Dermis blood vessel endothelial cell (primary cell): ENCODE measurements at places on chromosomes 5 and 9. TPM values are rescaled to one million over a fixed set of nuclear protein-coding genes. Genes with fewer than 3 reads are reported as not detected.

DNA sequence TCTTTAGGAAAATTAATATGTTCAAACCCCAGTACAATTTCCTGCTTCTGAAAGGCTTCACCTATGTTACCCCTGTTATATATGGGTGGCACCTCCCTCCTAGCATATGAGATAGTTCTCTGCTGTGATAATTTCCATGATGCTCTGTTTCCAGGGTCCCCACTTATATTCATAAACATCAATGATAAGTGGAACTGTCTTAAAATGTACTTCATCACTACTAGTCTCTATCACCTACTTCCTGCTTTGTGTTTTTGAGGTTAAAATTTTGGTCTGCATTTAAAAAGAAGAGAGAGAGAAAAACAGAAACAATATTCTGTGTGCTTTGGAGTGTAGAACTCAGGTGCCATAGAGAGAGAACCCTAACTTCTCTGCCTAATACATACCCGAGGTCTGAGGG, 234.7 kb downstream of the HTR1A start:
- DNase-seq = no peak

- DNase-seq = peak; percentile 82
Measured at GRCh38 chr9:110066929-110067716, 140.8 kb downstream of the C9orf152 start.

- no peak for DNase-seq
Measured at GRCh38 chr9:14401911-14402310, 88.0 kb upstream of the NFIB start.

- DNase-seq = no peak
Measured at GRCh38 chr9:126248680-126249079, 77.9 kb upstream of the MVB12B start.

DNA sequence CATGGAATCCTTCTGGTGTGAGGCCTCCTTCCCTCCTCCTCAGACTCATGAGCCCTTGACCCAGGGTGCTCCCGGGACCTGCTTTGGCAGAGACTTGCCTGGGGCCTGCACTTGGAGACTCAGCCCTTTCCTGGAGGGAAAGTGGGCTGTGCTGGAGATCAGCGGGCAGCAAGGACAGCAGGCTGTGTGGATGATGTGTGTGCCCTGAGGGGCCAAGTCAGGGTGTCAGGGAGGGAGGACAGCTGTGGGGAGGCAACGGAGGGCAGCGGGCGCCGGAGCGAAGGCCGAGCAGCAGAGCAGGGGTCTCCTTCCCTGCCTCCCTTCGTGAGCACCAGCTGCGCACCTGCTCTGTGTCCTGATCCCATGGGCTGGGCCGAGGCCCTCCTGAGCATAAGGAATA, 6.1 kb upstream of the CSF2 start:
- DNase-seq = no peak

GRCh38 chr5:99023330-99023729, 94.5 kb upstream of the CHD1 start:
- DNase-seq = no peak

DNA sequence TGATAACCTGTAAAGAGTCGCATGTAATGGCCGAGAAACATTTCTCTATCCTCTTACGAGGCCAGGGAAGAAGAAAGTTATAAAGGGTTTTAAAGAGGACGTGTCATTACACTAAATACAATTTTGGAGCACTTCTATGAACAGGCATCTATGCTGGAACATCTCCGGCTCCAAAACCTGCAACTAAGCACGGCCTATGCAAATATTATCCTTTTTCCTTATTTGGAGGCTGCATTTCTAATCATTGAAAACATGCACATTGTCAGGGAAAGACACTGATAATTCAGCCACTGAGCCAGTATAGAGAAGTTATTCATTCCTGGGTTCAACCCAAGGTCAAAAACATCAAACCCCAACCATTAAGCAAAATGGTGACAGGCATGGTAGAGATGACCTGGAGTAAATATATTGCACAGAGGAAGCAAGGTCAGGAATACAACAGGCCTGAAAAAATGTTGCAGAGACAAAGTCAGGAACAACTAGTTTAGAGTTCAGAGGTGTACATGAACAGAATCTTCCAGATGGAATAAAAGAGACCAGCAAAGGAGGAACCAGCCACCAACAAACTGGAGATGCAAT, 674.1 kb downstream of the NR2F1-AS1 start:
- DNase-seq = no peak

DNA sequence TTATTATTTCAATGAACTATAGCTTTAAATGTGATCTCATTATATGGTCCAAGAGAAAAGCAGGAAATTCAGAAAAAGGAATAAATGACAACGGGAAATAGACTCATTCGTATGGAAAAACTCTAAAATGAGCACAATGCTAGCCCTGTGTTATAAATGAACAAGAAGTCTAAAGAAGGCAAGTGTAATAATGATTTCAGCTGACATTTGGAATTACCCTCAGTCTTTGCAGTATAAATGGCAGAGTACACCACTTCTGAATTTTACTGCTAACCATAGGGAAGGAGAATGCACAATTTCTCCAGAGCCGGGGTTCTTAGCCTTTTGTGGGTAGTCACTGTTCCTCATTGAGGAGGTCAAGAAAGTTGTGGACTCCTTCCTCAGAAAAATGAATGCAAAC, 93.1 kb downstream of the ANKRD55 start:
- peak; percentile 83 for DNase-seq

DNA sequence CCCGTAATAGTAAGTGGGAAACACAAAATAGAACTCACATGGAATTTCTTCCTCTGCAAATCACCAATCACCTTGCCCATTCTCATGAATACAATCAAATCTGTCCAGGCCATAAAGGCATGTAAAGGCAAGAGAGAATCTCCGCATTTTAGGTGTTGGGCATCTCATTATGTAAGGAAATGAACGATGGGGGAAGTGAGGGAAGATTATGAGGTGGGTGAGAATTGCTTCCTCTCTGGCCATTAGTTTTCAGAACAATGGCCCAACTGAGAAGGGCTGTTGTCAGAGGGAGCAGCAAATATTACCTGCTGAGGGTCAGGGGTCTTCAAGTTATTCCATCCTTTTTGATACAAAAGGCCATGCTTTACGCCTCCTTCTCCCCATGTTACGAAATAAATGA, 455.1 kb downstream of the ARHGEF28 start:
- DNase-seq = no peak

DNA sequence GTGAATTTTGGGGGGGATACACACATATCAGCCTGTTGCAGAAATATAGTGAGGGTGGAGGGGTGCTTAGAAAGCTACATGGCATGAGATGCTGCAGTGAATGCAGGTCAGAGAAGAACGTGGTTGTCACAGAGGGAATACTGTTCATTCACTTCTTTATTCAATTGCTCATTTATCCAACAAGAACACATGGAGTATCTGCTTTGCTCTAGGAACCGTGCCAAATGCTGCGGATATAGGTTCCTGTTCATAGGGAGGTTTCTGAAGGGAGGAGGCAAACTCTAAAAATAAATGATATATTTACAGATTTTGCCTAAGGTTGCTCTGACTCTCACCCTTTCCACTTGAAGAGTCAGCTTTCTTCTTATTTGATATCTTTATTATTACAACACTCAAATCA, 444.3 kb upstream of the CLINT1 start:
- no peak for DNase-seq

- DNase-seq = no peak
Measured at GRCh38 chr5:174837919-174838902, 113.8 kb downstream of the MSX2 start.

- peak; percentile 80 for DNase-seq
Measured at GRCh38 chr9:107548298-107549142, 59.0 kb upstream of the KLF4 start.

DNA sequence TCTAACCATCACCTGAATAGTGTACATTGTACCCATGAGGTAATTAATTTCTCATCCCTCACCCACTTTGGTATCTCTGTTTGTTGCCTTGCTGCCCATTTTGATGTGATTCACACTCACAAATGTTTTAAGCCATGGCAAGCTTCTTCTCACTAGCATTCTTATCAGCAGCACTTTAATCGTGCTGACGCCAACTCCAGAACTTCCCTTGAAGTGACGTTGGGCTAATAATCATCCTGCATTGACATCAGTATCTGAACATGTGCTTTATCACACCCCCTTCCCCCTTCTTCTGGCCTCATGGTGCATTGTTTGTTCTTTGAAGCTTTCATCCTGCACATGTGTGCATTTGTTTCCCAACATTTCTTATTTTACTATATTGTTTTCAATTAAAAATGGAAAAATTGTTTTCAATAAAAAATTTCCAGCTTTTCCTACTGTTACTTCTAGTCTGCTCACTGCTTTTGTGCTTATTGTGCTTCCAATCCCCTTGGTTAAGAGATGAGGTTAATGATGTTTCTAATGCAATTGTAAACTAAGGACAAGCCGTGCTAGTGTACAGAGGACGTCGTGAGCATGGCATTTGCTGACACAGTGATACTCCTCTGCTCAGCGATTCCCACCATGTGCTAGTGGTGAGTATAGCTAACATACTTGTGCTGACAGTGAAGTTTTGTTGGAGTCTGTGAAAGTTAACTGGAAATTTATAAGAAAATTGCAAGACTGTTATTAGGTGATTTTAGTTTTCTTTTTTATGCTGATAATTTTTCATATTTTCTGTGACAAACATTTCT, 238.5 kb downstream of the KDM4C start:
- no peak for DNase-seq

- no peak for DNase-seq
Measured at GRCh38 chr9:99106044-99106375, 1.1 kb downstream of the TGFBR1 start.

DNA sequence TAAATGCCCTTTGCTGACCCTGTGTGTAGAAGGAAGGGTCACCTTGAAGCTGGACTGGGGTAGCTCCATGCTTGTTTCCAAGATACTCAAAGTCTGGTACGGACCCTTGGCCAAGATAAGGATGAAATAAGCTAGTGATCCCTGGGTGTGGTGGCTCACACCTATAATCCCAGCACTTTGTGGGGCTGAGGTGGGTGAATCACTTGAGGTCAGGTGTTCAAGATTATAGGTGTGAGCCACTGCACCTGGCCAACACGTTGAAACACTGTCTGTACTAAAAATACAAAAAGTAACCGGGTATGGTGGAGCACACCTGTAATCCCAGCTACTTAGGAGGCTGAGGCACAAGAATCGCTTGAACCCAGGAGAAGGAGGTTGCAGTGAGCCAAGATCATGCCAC, 33.3 kb downstream of the ACOT12 start:
- DNase-seq = no peak

GRCh38 chr9:125805057-125805456, 57.9 kb downstream of the PBX3 start:
- no peak for DNase-seq

- DNase-seq = no peak
Measured at GRCh38 chr5:148760945-148761638, 65.3 kb upstream of the ADRB2 start.

DNA sequence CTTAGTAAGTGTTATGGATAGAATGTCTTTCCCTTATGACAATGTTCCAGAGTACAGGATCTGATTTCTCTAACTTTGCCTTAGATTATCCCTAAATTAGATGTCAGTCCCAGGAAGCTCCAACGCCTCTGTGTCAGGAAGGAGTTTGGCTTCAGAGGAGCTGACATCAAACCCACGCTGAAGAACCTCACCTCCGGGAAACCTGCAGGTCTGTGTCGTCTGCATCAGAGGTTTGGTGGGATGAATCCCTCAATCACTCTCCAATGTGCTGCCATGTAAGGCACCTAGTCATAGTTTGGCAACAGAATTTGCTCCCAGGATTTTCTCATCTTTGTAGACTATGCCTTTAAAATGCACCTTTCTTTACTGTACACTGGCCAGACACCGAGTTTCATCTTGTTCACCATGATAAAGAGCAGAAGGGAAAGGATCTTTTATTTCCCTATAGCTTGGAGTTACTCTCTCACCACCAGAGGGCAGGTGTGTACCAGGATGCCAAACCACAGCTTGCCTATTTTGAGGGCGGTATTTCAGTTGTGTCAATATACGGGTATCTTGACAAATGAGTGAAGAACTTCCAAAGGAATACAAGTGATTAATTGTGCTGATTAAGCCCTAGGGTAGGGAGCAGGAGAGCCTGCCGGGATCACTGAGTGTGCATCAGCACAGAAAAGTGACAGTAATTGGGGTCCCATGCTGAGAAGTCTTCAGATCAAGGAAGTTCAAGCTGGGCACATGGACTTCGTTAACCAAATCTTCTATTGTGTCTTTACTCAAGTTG, 23.4 kb downstream of the MINAR2 start:
- peak; percentile 71 for DNase-seq

GRCh38 chr5:132065351-132065937, 5.0 kb downstream of the IL3 start:
- DNase-seq = peak; percentile 85

The CD180 gene
- total RNA-seq = 0.09 TPM in 1 of 2 replicates, not detected in the other

The PCDHA4 gene
- 0.17 and 0.23 TPM in 2 replicates for total RNA-seq

The SPATA31D4 gene
- total RNA-seq = not detected in 2 replicates

The CATSPER3 gene
- 0.34 TPM in 1 of 2 replicates, not detected in the other for total RNA-seq

The DMRT3 gene
- total RNA-seq = not detected in 2 replicates

The HDHD3 gene
- 5.6 and 8.3 TPM in 2 replicates for total RNA-seq

The TCF7 gene
- total RNA-seq = 0.19 and 0.34 TPM in 2 replicates

The NTRK2 gene
- total RNA-seq = under 0.01 and 0.05 TPM in 2 replicates
